Small intestine (tissue), 16 donors: ENCODE measurements at places on chromosomes 13 and 19. TPM values are rescaled to one million over a fixed set of nuclear protein-coding genes. Genes with fewer than 3 reads are reported as not detected.

DNA sequence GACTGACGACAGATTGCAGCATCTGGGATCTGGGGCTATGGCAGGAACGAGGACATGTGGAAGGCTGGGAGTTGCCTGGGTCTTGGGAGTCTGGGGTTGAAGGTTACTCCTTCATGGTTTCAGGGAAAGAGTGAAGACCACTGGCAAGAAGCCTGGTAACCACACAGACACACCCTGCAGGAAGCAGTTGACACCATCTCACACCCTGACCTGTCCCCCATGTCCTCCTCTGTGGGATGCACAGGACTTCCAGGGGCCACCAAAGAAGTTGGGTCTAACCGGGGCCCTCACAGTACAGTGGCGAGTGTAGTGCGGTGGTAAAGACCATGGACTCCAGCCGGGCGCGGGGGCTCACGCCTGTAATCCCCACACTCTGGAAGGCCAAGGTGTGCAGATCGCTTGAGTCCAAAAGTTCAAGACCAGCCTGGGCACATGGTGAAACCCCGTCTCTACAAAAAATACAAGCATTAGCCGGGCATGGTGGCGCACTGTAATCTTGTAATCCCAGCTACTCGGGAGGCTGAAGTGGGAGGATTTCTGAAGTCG, 10.6 kb upstream of the FFAR2 start:
- DNase-seq = no peak
- peaks cover 3% of the 10 kb centered on the region for H3K4me1 ChIP-seq
- no peaks in the 10 kb centered on the region for H3K27me3 ChIP-seq
- H3K4me3 ChIP-seq = no peak overlapping the region

GRCh38 chr19:1250437-1251260, 2.3 kb downstream of the MIDN start:
- H3K4me3 ChIP-seq = peak overlapping the region; percentile 90
- peaks cover 61% of the 10 kb centered on the region for H3K36me3 ChIP-seq
- peak; percentile 52 for DNase-seq
- no peaks in the 10 kb centered on the region for H3K27me3 ChIP-seq

GRCh38 chr19:6925386-6925785, 38.0 kb downstream of the ADGRE1 start:
- no peak overlapping the region for H3K4me3 ChIP-seq
- H3K27ac ChIP-seq = no peak overlapping the region
- no peaks in the 10 kb centered on the region for H3K27me3 ChIP-seq
- H3K4me1 ChIP-seq = no peaks in the 10 kb centered on the region
- DNase-seq = no peak

GRCh38 chr19:42311657-42312056, 1.5 kb upstream of the TMEM145 start:
- H3K4me1 ChIP-seq = no peaks in the 10 kb centered on the region
- no peak overlapping the region for H3K27ac ChIP-seq
- H3K36me3 ChIP-seq = no peaks in the 10 kb centered on the region
- no peak for DNase-seq

- H3K4me3 ChIP-seq = no peak overlapping the region
- H3K27me3 ChIP-seq = no peaks in the 10 kb centered on the region
- H3K36me3 ChIP-seq = no peaks in the 10 kb centered on the region
- no peak overlapping the region for H3K27ac ChIP-seq
- H3K4me1 ChIP-seq = no peaks in the 10 kb centered on the region
Observed at GRCh38 chr13:94987081-94987480, 274.7 kb upstream of the SOX21 start.

Gene BRCA2
- 3.9 TPM for polyA plus RNA-seq

Gene NLRP5
- polyA plus RNA-seq = not detected

GRCh38 chr13:41891119-41891518, 69.8 kb downstream of the VWA8 start:
- no peak overlapping the region for H3K4me3 ChIP-seq
- no peaks in the 10 kb centered on the region for H3K36me3 ChIP-seq
- no peak overlapping the region for H3K27ac ChIP-seq
- no peaks in the 10 kb centered on the region for H3K4me1 ChIP-seq
- H3K27me3 ChIP-seq = no peaks in the 10 kb centered on the region

Gene SSC5D
- polyA plus RNA-seq = 2.2 TPM

Gene PGLYRP2
- not detected for polyA plus RNA-seq

Gene KLF2
- 3.8 TPM for polyA plus RNA-seq

DNA sequence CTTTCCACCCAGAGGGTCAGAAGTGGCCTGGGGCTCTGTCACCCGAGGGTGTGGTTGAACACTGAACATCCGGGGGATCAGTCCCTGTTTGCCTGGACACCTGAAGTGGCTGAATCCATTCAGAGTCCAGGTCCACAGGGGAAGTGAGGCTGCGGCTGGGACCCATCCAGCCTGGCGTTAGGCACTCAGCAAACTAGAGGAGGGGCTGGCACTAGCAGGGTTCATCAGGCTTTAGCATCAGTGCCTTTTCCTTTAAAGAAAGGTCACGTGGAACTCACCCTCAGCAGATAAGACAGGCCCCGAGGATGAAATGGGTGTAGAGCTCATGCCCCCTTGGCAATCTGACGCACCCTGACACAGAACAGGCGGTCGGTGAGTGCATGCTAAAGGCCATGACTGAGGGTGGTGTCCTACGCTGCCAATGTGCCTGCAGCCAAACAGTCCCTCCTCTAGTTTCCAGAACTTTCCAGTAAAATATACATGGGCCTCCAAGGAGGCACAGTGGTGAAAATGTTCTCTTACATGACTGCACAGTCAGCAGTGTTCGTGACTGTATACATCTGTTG, 72.4 kb upstream of the ARHGEF7 start:
- no peaks in the 10 kb centered on the region for H3K36me3 ChIP-seq
- H3K27ac ChIP-seq = no peak overlapping the region
- H3K4me3 ChIP-seq = no peak overlapping the region
- H3K4me1 ChIP-seq = no peaks in the 10 kb centered on the region

DNA sequence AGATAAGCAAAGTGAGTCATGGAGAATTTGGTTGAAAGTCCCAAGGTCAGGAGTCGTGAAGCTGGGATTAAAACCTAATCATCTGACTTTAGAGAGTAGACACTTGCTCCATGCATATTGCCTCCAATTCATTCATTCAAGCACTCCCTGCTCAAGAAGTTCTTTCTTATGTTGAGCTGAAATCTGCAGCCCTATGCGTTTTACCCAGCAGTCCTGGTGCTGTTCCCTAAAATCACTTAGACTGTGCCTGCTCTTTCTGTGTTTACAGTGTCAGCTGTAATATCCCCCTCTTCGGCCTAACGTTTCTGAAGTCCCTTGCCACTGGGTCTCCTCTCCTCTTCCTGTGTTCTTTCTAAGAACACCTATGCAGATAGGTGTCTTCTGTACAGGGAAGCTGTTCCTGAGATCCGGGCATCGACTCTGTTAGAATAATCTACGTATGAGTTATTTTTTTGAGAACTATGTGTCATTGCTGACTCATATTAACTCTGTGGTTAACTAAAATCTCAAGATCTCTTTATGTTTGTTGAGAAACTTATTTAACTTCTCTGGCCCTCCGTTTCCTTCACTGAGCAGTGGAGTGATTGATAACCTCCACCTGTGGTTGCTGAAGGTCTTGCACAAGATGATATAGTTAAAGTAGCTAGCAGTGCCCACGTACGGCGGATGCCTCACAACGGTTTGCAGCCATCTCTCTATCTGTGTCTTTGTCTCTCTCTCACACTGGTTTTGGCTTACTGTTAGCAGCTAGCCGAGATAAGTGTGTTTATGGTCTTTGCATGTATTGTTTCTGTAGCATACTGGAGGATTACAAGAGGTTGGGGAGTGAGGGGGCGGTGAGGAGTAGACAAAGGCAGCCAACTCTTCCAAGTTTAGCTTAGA, 4.7 kb downstream of the ALOX5AP start:
- H3K27ac ChIP-seq = peak overlapping the region; percentile 88
- H3K27me3 ChIP-seq = no peaks in the 10 kb centered on the region
- no peaks in the 10 kb centered on the region for H3K36me3 ChIP-seq
- peaks cover 22% of the 10 kb centered on the region for H3K4me1 ChIP-seq
